Neural crest cell (in vitro differentiated cells): ENCODE measurements at places on chromosomes 7 and 10. TPM values are rescaled to one million over a fixed set of nuclear protein-coding genes. Genes with fewer than 3 reads are reported as not detected.
A peak's percentile ranks its signal among the peaks of the same experiment; 100 is the strongest.

GRCh38 chr7:18607025-18607424 lies 111.5 kb downstream of the HDAC9 start:
- no peaks in the 10 kb centered on the region for H3K4me1 ChIP-seq
- no peaks in the 10 kb centered on the region for H3K27me3 ChIP-seq
- no peak for DNase-seq
- H3K27ac ChIP-seq: no peak overlapping the region
- peaks cover 42% of the 10 kb centered on the region for H3K36me3 ChIP-seq

- H3K27ac ChIP-seq: no peak overlapping the region
- DNase-seq: no peak
- H3K4me3 ChIP-seq: no peak overlapping the region
- H3K27me3 ChIP-seq: no peaks in the 10 kb centered on the region
- peaks cover 4% of the 10 kb centered on the region for H3K36me3 ChIP-seq
- peaks cover 22% of the 10 kb centered on the region for H3K4me1 ChIP-seq
Observed at GRCh38 chr10:86234541-86235270, 131.9 kb downstream of the GRID1 start.

DNA sequence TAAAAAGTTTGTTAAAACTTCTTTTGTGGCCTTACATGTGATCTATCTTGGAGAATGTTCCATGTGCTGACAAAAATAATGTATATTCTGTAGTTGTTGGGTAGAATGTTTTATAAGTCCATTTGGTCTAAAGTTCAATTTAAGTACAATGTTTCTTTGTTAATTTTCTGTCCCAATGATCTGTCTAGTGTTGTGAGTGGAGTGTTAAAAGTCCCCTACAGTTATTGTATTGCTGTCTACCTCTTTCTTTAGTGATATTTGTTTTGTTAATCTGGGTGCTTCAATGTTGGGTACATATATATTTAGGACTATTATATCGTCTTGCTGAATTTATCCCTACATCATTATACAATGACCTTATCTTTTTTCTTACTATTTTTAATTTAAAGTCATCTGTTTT lies 6.9 kb downstream of the TMEM140 start:
- DNase-seq: no peak
- H3K27ac ChIP-seq: no peak overlapping the region
- H3K36me3 ChIP-seq: peaks cover 45% of the 10 kb centered on the region
- no peaks in the 10 kb centered on the region for H3K4me1 ChIP-seq
- no peaks in the 10 kb centered on the region for H3K27me3 ChIP-seq
- H3K4me3 ChIP-seq: no peak overlapping the region

DNA sequence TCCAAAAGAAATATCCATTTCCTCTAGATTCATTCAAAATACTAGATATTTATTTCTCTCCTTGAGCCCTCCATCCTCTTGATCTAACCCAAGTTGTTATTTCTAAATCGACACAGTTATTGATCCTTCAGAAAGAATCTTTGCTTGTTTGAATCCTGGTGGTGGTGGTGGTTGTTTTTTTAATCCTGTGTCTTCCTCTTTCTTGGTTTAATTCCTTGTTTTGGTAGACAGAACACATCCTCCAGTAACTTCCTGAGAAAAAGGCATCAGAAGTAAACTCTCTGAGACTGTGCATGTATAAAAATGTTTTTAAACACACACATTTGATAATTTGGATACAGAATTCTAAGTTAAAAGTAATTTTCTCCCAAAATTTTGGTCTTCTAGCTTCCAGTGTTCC lies 49.9 kb downstream of the SIRT1 start:
- H3K27me3 ChIP-seq: no peaks in the 10 kb centered on the region
- H3K27ac ChIP-seq: no peak overlapping the region
- peaks cover 8% of the 10 kb centered on the region for H3K36me3 ChIP-seq
- no peak overlapping the region for H3K4me3 ChIP-seq
- no peak for DNase-seq

The CCDC6 gene
- total RNA-seq: 40.6 and 41.5 TPM in 2 replicates

- no peak overlapping the region for H3K4me3 ChIP-seq
- H3K36me3 ChIP-seq: peaks cover 2% of the 10 kb centered on the region
- H3K27me3 ChIP-seq: no peaks in the 10 kb centered on the region
- no peak for DNase-seq
- H3K4me1 ChIP-seq: peaks cover 21% of the 10 kb centered on the region
Observed at GRCh38 chr10:106577266-106577665, 587.2 kb downstream of the SORCS1 start.

- no peaks in the 10 kb centered on the region for H3K36me3 ChIP-seq
- H3K27ac ChIP-seq: no peak overlapping the region
- no peaks in the 10 kb centered on the region for H3K27me3 ChIP-seq
- no peak overlapping the region for H3K4me3 ChIP-seq
Observed at GRCh38 chr10:58642283-58642682, 129.6 kb downstream of the BICC1 start.

DNA sequence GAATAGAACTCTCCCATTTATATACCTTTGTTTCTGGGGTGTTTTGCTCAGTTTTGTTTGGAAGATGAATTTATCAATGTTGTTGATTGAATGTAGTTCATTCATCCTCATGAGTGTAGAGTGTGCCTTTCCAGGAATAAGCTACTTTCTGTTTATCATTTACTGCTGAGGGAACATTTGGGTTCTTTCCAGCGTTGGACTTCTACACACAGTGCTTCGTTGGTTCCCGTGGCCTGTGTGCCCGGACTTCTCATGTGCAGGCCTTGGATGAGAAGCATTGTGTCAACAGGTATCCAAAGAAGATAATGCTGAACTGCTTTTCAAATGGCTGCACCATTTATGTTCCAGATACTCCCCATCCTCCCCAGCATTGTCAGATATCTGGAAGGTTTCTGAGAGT lies 107.6 kb upstream of the TNS3 start:
- no peaks in the 10 kb centered on the region for H3K27me3 ChIP-seq
- H3K27ac ChIP-seq: peak overlapping the region; percentile 85
- peaks cover 47% of the 10 kb centered on the region for H3K4me1 ChIP-seq
- H3K4me3 ChIP-seq: no peak overlapping the region

The ITPRID1 gene
- not detected in 2 replicates for total RNA-seq

GRCh38 chr7:154587792-154588191 lies 415.1 kb downstream of the PAXIP1 start:
- H3K4me3 ChIP-seq: no peak overlapping the region
- H3K27me3 ChIP-seq: no peaks in the 10 kb centered on the region
- no peak for DNase-seq
- no peak overlapping the region for H3K27ac ChIP-seq
- H3K4me1 ChIP-seq: no peaks in the 10 kb centered on the region

DNA sequence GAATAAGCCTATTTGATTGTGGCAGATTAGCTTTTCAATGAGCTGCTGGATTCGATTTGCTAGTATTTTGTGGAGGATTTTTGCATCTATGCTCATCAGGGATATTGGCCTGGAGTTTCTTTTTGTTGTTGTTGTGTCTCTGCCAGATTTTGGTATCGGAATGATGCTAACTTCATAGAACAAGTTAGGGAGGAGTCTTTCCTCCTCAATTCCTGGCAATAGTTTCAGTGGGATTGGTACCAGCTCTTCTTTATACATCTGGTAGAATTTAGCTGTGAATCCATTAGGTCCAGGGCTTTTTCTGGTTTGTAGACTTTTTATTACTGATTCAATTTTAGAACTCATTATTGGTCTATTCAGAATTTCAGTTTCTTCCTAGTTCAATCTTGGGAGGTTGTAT lies 43.4 kb upstream of the KLF14 start:
- H3K4me1 ChIP-seq: no peaks in the 10 kb centered on the region
- no peak overlapping the region for H3K27ac ChIP-seq
- H3K36me3 ChIP-seq: peaks cover 4% of the 10 kb centered on the region
- H3K27me3 ChIP-seq: peaks cover 20% of the 10 kb centered on the region

The NCF1 gene
- total RNA-seq: not detected in 2 replicates

DNA sequence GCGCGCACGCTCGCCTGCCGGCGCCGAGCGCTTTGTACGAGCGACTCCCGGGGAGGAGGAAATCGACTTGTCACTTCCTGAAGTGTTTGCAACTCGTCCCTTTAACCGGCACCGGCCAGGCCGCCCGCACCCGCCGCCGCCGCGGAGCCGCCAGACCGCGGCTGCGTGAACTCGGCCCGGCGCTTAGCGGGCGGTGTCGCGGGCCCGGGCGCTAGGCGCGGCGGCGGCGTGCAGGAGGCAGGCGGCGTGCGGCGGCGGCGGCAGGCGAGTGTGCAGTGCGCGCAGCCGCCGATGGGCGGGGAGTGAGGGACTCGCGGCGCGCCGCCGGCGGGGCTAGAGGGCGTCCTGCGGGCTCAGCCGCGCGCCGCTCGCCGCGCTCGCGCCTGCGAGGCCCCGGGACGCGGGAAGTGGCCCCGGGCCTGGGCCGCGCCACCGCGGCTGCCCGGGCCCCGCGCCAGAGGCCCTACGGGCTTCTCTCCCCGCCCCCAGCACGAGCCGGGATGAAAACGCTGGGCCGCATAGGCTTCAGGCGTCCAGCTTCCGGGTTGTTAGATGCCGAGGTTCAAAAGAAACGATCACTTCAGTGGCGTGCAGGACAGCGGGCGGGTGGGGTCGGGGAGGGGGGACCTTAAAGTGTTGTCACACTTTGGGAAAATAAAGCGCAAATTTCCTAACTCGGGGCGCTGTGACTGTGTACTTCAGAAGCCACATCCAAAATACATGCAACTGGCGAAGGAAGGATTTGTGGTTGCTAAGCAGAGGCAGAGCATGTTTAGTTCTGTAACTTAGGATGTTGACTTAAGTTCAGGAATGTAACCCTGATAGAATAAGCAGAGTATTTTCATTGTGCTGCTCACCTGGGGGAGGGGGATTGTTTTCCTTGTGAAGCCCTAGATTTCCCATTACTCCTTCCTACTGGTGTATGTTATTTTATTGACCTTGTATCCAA lies at the start of gene FAM53B:
TSS of gene FAM53B (minus strand) at position 277 of the 949 bp plus-strand sequence. CDS start 37,665 bp downstream, outside the sequence.
- peak; percentile 69 for DNase-seq
- peaks cover 3% of the 10 kb centered on the region for H3K27me3 ChIP-seq
- H3K4me3 ChIP-seq: peak within 1 kb of the TSS; percentile 97
- no peaks in the 10 kb centered on the region for H3K36me3 ChIP-seq
- H3K27ac ChIP-seq: peak within 1 kb of the TSS; percentile 85

The ALDH18A1 gene
- total RNA-seq: 172 and 182 TPM in 2 replicates

- no peaks in the 10 kb centered on the region for H3K27me3 ChIP-seq
- DNase-seq: no peak
- H3K4me1 ChIP-seq: peaks cover 5% of the 10 kb centered on the region
- H3K27ac ChIP-seq: no peak overlapping the region
Observed at GRCh38 chr7:54827734-54828133, 68.7 kb upstream of the SEC61G start.

- no peaks in the 10 kb centered on the region for H3K4me1 ChIP-seq
- no peak for DNase-seq
- H3K27me3 ChIP-seq: no peaks in the 10 kb centered on the region
- no peak overlapping the region for H3K27ac ChIP-seq
- H3K36me3 ChIP-seq: no peaks in the 10 kb centered on the region
Observed at GRCh38 chr10:7610651-7611389, 55.9 kb downstream of the ITIH5 start.

The ZNF467 gene
- total RNA-seq: 1.9 and 2.3 TPM in 2 replicates

DNA sequence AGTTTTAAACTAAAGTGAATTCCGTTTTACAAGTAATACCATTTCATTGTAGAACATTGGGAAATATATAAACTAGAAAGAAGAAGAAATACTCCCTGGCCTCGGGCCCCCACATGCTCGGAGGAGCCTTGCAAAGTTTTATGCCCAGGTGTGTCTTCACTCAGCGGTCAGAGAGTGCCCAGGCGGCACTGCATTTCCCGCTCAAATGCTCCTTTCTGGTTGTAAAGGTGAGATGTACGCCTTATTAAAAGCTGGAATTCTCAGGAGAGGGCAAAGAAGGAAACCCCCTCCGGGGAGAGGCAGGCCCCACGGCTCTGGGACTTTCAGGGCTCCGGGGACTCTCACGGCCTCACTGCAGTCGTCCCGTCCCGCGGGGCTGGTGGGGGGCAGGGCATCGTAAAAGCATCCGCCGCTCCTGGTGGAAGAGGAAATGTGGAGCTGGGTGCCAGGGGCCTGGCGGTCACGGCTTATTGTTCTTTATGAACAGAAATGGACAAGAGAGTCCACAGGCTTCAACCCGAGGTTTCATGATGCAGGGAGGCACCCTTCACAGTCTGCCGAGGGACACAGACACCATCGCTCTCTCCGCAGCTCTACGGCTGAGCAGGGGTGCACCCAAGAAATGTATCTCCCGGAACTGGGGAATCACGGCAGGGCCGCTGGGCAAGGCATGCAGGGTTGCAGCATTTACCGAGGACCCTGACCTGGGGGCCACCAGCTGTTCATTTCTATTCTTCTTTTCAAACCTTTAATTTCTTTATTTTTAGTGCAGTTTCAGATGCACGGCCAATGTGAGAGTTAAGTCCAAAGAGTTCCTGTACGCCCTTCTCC lies 47.7 kb upstream of the INPP5A start:
- no peak overlapping the region for H3K27ac ChIP-seq
- peaks cover 26% of the 10 kb centered on the region for H3K4me1 ChIP-seq
- no peaks in the 10 kb centered on the region for H3K27me3 ChIP-seq
